Heart right ventricle (tissue), 16 donors: ENCODE measurements at places on chromosomes 5 and 9.

- no peaks in the 10 kb centered on the region for H3K36me3 ChIP-seq
- no peak for DNase-seq
- no peak overlapping the region for H3K4me3 ChIP-seq
- no peaks in the 10 kb centered on the region for H3K27me3 ChIP-seq
Measured at GRCh38 chr9:101387871-101388506, 3.2 kb upstream of the BAAT start.

DNA sequence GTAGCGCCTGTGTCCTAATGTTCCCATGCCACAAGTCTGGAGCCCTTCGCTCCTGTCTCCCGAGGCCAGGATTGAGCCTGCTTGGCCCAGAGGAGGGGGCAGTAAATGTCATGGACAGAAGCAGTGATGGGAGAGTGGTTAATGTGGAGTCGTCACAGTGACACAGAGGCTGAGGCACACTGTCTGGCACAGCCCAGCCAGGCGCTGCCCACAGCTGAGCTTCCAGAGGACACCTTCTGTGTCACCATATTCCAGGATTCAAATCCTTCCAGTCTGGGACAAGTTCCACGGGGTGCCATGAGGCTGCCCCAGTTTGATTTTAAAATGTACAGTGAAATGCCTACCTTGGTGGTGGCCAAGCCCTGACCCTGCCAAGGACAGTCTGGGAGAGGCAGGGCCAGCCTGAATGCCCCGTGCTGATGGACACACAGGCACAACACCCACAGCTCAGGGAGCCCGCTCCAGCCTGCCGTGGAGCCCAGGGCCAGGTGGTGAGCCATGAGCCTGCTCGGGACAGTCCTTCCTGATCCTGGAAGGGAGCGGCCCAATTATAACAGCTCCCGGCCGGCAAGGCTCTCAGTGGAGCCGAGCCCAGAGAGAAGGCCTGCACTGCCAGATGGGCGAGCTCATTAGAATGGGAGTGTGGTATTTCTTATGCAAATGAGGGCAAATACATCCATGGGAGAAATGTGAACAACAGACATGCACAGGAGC lies 99.1 kb upstream of the RUFY1 start:
- H3K4me3 ChIP-seq, result no peak overlapping the region
- H3K36me3 ChIP-seq, result no peaks in the 10 kb centered on the region
- H3K27ac ChIP-seq, result no peak overlapping the region
- no peaks in the 10 kb centered on the region for H3K27me3 ChIP-seq

DNA sequence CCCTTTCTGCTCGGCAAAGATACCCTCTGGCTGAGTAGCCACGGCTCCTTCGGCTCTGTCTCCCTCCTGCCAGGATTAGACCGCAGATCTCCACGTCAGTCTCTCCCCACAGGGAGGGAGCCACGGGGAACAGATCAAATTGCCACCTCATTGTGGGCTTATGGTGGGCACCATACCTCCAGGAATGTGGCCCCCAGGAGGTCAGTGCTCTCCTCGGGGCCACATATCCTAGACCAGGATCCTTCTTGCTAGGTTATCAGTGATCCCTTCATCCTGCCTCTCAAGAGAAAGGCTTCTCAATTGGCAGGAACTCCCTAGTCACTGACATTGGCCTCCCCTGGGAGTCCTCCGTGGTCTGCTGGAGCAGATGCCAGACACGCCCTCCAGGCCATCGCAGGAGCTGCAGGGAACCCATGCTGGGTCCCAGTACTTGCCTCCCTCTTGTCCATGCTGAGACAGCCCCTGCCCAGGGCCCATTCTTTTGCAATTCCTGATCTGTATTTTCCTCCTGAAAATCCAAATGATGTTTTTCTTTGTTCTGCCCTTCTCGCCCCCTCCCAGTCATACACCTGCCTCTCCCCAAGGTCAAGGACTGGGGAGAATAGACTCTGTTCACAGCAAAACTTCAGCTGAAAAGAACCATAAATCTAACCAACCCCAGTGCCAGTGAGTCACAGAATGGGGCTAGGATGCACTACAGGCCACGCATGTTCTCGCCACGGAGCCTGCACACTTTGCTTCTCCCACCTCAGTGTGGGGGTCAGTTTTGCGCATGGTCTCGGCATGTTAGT lies 31.6 kb upstream of the ENHO start:
- no peak overlapping the region for H3K4me3 ChIP-seq
- H3K27me3 ChIP-seq, result no peaks in the 10 kb centered on the region
- DNase-seq, result no peak
- peaks cover 2% of the 10 kb centered on the region for H3K4me1 ChIP-seq
- H3K27ac ChIP-seq, result no peak overlapping the region

DNA sequence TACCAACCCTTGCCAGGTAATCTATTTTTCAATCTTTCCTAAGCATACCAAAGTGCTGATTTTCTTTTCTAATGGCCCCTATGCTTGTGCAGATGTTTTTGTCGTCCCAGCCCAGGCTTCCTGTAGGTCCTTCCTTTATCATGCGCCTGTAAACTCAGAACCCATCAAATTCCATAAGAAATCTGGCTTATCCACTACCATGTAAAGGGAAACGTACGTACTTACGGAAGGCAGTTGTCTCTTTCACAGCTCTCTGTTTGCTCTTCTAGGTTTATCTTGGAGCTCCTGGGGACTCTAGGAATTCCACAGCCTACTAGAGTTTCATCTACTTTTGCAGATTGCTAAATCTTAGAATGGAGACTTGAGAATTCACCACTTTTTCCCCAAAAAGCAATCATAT lies 9.0 kb downstream of the BRINP1 start:
- no peak overlapping the region for H3K4me3 ChIP-seq
- DNase-seq, result no peak
- H3K27ac ChIP-seq, result no peak overlapping the region
- H3K4me1 ChIP-seq, result no peaks in the 10 kb centered on the region
- no peaks in the 10 kb centered on the region for H3K36me3 ChIP-seq
- no peaks in the 10 kb centered on the region for H3K27me3 ChIP-seq

GRCh38 chr5:151051931-151052608 lies 28.8 kb downstream of the TNIP1 start:
- no peaks in the 10 kb centered on the region for H3K36me3 ChIP-seq
- peaks cover 6% of the 10 kb centered on the region for H3K4me1 ChIP-seq
- DNase-seq, result peak; percentile 22

GRCh38 chr5:112381521-112381920 lies 37.6 kb downstream of the EPB41L4A start:
- H3K36me3 ChIP-seq, result no peaks in the 10 kb centered on the region
- H3K27ac ChIP-seq, result no peak overlapping the region
- DNase-seq, result no peak
- no peaks in the 10 kb centered on the region for H3K27me3 ChIP-seq

GRCh38 chr5:171365351-171365750 lies 22.3 kb upstream of the NPM1 start:
- H3K36me3 ChIP-seq, result no peaks in the 10 kb centered on the region
- no peak overlapping the region for H3K27ac ChIP-seq
- peaks cover 8% of the 10 kb centered on the region for H3K27me3 ChIP-seq
- no peaks in the 10 kb centered on the region for H3K4me1 ChIP-seq
- DNase-seq, result no peak

DNA sequence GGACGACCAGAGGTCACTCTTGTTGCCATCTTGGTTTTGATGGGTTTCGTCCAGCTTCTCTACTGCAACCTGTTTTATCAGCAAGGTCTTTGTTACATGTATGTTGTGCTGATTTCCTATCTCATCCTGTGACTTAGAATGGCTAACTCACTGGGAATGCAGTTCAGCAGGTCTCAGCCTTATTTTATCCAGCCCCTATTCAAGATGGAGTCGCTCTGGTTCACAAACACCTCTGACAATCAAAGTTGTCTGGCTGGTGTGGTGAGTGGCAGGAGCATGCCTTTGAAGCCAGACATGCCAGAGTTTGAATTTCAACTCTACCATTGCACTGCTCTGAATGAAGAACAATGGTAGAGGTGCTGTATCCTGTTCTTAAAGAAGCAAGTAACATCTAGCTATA lies 253.8 kb downstream of the CHSY3 start:
- no peak overlapping the region for H3K4me3 ChIP-seq
- no peaks in the 10 kb centered on the region for H3K27me3 ChIP-seq
- no peaks in the 10 kb centered on the region for H3K4me1 ChIP-seq
- H3K27ac ChIP-seq, result no peak overlapping the region
- H3K36me3 ChIP-seq, result no peaks in the 10 kb centered on the region
- DNase-seq, result no peak

GRCh38 chr9:93467062-93467416 lies 13.7 kb upstream of the FAM120AOS start:
- no peak for DNase-seq
- H3K4me1 ChIP-seq, result peaks cover 84% of the 10 kb centered on the region
- H3K27me3 ChIP-seq, result no peaks in the 10 kb centered on the region
- no peak overlapping the region for H3K4me3 ChIP-seq

DNA sequence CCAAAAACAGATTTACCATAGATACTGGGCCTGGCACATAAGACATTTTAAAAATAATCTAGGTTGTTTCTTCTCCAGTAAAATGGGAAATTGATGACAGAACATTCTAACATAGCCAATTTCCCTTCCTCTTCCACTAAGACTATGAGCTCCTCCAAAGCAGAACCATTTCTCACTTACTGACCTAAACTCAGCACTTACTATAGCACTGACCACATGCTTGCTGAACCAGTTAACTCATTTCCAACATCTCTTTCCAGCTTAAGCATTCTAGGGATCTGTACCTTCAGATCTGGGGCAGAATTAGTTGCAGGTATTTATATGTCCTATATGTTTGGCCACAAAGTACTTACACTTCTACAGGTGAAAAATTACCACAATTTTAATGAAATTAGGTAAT lies 58.9 kb downstream of the TTC39B start:
- no peak overlapping the region for H3K27ac ChIP-seq
- H3K36me3 ChIP-seq, result no peaks in the 10 kb centered on the region
- H3K4me3 ChIP-seq, result no peak overlapping the region
- peaks cover 15% of the 10 kb centered on the region for H3K4me1 ChIP-seq
- no peaks in the 10 kb centered on the region for H3K27me3 ChIP-seq

GRCh38 chr5:42641336-42642005 lies 115.1 kb upstream of the CCDC152 start:
- DNase-seq, result no peak
- no peaks in the 10 kb centered on the region for H3K27me3 ChIP-seq
- no peak overlapping the region for H3K4me3 ChIP-seq
- no peaks in the 10 kb centered on the region for H3K36me3 ChIP-seq

DNA sequence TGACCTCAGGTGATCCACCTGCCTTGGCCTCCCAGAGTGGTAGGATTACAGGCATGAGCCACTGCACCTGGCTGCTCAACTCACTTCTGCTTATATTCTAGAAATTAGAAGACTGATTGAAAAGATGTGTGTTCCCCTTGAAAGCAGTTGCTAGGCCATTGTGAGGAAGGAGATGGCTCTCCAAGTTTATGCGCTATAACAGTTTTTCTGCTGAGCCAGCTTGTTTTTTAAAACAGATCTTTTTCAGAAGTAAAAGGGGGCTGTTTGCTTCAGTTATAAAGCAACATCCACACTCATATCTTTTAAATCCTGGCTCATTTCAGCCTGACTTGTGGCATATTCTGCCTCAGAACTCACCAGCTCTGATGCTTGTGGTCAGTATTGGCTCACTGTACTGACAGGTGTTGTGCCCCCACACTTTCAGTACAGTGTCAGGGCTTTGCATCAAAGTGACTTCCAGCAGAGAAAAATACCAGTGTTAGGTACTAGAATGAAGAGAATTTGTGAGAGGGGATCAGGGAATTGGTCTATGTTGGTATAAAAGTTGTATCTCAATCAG lies 49.4 kb downstream of the NUP214 start:
- H3K27me3 ChIP-seq, result no peaks in the 10 kb centered on the region
- no peak overlapping the region for H3K4me3 ChIP-seq
- H3K4me1 ChIP-seq, result no peaks in the 10 kb centered on the region
- no peak for DNase-seq

GRCh38 chr5:17492770-17493169 lies 5.3 kb upstream of the TAF11L2 start:
- no peaks in the 10 kb centered on the region for H3K36me3 ChIP-seq
- no peaks in the 10 kb centered on the region for H3K27me3 ChIP-seq
- no peaks in the 10 kb centered on the region for H3K4me1 ChIP-seq
- H3K4me3 ChIP-seq, result no peak overlapping the region

GRCh38 chr5:16757989-16758501 lies 141.2 kb upstream of the RETREG1 start:
- H3K27ac ChIP-seq, result no peak overlapping the region
- H3K36me3 ChIP-seq, result peaks cover 50% of the 10 kb centered on the region
- H3K27me3 ChIP-seq, result no peaks in the 10 kb centered on the region
- no peak overlapping the region for H3K4me3 ChIP-seq

GRCh38 chr5:68423154-68423811 lies 207.7 kb downstream of the PIK3R1 start:
- H3K27me3 ChIP-seq, result no peaks in the 10 kb centered on the region
- no peaks in the 10 kb centered on the region for H3K36me3 ChIP-seq
- DNase-seq, result no peak
- H3K4me3 ChIP-seq, result no peak overlapping the region
- H3K4me1 ChIP-seq, result peaks cover 5% of the 10 kb centered on the region

GRCh38 chr5:124735169-124735858 lies 11.1 kb downstream of the ZNF608 start:
- no peaks in the 10 kb centered on the region for H3K27me3 ChIP-seq
- H3K36me3 ChIP-seq, result no peaks in the 10 kb centered on the region
- peak; percentile 26 for DNase-seq
- H3K4me1 ChIP-seq, result peaks cover 2% of the 10 kb centered on the region
- peak overlapping the region; percentile 40 for H3K4me3 ChIP-seq

DNA sequence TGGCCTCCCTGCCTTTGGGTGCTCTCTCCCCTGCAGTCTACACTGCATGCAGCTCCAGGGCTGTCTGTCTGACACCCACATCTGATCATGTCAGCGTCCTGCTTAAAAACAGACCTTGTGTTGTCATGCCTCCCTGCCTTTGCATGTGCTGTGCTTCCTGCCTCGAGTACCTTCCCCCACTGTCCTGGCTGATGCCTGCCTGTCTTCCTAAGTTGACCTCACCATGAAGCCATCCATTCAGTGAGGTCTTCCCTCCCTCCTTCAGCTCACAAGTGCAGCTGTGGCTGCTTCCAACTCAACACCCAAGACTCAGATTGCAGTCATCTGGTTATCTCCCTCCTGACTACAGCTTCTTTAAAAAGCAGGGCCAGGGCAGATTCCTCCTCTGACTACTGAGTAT lies 5.5 kb downstream of the ANGPTL2 start:
- H3K4me3 ChIP-seq, result no peak overlapping the region
- no peak for DNase-seq
- peak overlapping the region; percentile 19 for H3K27ac ChIP-seq

- H3K27ac ChIP-seq, result no peak overlapping the region
- H3K27me3 ChIP-seq, result no peaks in the 10 kb centered on the region
- no peaks in the 10 kb centered on the region for H3K36me3 ChIP-seq
- no peaks in the 10 kb centered on the region for H3K4me1 ChIP-seq
- no peak for DNase-seq
Measured at GRCh38 chr5:42767491-42768105, 11.0 kb downstream of the CCDC152 start.

DNA sequence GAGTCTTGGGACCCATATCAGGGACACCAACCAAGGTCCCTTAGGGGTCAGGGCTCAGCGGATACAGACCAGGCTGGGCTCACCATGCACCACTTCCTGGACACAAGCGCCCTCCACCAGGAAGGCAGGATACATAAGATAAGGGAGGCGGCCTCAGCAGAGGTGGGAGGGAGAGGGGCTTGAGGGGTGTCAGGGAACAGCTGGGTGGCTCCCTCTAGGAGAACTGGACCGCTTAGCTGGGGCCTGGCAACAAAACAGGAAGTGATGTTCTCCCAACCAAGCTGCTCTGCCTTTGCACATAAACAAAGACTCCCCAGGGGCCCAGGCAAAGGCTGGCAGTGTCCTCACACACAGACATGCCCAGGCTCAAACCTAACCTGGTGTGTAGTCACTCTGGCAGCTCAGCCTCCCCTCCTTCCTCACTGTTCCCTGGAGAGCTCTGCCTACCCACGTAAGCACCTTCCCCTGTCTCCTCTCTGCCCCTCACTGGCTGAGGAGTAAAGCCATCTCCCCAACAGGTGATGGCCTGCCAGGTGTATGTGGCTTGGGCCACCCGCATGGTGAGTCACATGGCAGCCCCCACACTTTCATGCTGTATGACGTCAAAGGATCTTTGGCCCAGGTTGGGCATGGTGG lies 5.8 kb upstream of the BICD2 start:
- DNase-seq, result no peak
- no peaks in the 10 kb centered on the region for H3K27me3 ChIP-seq
